ENCODE measurements at places on chromosomes 2 and 18. TPM values are rescaled to one million over a fixed set of nuclear protein-coding genes. Genes with fewer than 3 reads are reported as not detected.

Gene DLX1
- polyA plus RNA-seq = 0.07 TPM

Gene NAGK
- 83.6 TPM for polyA plus RNA-seq

Gene HOXD10
- polyA plus RNA-seq = 0.03 TPM

Gene MAB21L4
- polyA plus RNA-seq = not detected

Gene DGUOK
- 130 TPM for polyA plus RNA-seq

DNA sequence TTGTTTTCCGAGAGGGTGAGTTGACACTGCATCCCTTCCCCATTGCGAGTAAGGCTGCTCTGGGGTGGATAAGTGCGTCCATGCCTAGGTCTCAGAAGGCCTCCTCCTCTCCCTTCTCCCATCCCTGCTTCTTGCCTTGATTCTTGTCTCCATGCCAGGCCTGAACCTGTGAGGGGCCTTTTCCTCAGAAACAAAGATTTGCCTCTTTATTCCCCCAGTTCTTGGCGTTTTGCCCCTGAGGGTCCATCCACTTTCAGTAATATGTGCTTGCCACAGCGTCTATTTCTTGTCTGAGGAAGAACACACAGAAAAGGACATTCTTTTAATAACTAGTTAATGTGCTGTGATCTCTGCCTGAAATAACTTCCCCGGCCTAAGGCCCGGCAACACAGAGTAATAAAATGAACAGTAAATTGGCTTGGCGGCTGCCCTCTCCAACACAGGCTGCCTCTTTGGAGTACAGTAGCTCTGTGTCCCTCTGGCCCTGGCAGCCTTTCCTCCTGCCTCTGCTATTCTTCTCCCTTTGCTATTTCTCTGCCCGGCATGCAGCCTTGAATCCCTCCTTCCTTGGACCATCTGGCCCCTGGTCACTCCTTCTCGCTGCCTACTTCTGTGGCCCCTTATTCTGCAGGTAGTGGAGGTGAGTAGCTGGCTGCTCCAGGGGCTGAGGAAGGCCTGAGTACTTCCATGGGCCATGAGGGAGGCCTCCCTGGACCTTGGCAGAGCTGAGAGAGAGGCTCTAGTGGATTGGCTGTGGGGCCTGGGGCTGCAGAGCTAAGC lies 4.4 kb downstream of the EHD3 start:
- peaks cover 58% of the 10 kb centered on the region for H3K4me1 ChIP-seq
- H3K27me3 ChIP-seq = no peaks in the 10 kb centered on the region
- no peak for DNase-seq
- H3K27ac ChIP-seq = peak overlapping the region; percentile 13
- peaks cover 10% of the 10 kb centered on the region for H3K36me3 ChIP-seq

DNA sequence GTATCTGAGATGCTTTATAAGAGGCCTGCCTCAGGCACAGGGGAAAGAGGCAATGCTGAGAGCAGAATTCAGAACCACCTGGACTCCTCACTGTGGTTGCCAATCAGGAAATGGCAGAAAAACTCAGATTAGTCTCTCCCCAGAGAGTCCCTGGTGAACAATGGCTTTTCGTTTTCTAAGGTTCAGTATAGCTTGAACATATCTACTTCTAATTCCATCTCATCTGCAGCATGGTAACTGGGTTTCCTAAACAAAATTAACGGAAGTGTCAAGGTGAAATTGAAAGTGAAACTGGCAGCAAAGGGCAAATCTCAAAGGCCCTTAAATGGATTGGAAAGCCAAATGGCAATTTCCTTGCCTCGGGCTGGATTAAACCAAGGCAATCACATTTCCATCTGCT lies 480.2 kb upstream of the ACVR2A start:
- no peaks in the 10 kb centered on the region for H3K4me1 ChIP-seq
- no peak overlapping the region for H3K27ac ChIP-seq
- no peaks in the 10 kb centered on the region for H3K36me3 ChIP-seq
- no peak overlapping the region for H3K4me3 ChIP-seq
- DNase-seq = no peak

GRCh38 chr18:45127405-45127804 lies 446.7 kb downstream of the SETBP1 start:
- no peak overlapping the region for H3K4me3 ChIP-seq
- H3K27ac ChIP-seq = no peak overlapping the region
- no peaks in the 10 kb centered on the region for H3K4me1 ChIP-seq
- no peaks in the 10 kb centered on the region for H3K36me3 ChIP-seq
- H3K27me3 ChIP-seq = no peaks in the 10 kb centered on the region

DNA sequence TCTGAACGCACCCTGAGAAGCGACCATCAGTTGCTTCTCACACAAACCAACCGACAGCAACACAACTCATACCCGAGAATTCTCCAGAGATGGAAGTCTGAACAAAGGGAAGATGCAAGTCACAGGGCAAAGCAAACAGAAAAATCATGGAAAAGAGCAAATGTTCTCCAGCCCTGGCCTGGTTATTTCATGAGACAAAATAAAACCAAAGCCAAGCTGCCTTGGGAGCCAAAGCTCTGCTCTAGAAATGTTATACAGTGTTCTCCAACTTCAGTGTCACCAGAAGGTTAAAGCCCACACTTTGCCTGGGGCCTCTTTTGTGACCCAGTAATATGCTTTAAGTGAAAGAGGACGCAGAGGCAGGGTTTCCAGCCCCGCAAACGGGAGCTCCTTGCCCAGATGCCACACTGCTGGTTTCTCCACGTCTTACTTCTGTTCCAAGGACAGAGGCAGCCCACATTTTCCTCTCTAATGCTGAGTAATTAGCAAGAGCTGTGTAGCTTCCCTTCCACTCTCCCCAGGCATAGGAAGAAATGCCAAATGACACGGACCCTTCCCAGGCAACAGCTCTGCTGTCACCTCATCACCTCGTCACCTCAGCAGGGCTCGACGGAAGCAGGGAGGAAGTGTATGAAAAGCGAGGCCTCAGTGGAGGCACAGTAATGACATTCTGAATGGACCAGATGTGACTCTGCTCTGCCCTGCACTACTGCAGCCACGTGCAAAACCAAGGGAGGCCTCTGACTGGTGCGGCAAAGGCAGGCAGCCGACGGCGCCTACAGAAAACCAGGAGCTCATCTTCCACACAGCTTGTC lies 64.7 kb downstream of the FBXO15 start:
- H3K27me3 ChIP-seq = peaks cover 4% of the 10 kb centered on the region
- H3K36me3 ChIP-seq = no peaks in the 10 kb centered on the region
- DNase-seq = no peak
- H3K4me3 ChIP-seq = no peak overlapping the region
- no peaks in the 10 kb centered on the region for H3K4me1 ChIP-seq

- H3K27me3 ChIP-seq = no peaks in the 10 kb centered on the region
- no peak overlapping the region for H3K4me3 ChIP-seq
- peaks cover 8% of the 10 kb centered on the region for H3K4me1 ChIP-seq
Measured at GRCh38 chr2:176552501-176553135, 283.4 kb downstream of the MTX2 start.

- H3K27me3 ChIP-seq = no peaks in the 10 kb centered on the region
- no peak overlapping the region for H3K4me3 ChIP-seq
- peaks cover 9% of the 10 kb centered on the region for H3K4me1 ChIP-seq
- H3K36me3 ChIP-seq = no peaks in the 10 kb centered on the region
Measured at GRCh38 chr2:133241224-133241571, 327.1 kb downstream of the NCKAP5 start.

- peak overlapping the region; percentile 18 for H3K27ac ChIP-seq
- H3K27me3 ChIP-seq = no peaks in the 10 kb centered on the region
- H3K4me1 ChIP-seq = no peaks in the 10 kb centered on the region
- no peak overlapping the region for H3K4me3 ChIP-seq
Measured at GRCh38 chr2:157312866-157313486, 12.6 kb downstream of the ERMN start.

DNA sequence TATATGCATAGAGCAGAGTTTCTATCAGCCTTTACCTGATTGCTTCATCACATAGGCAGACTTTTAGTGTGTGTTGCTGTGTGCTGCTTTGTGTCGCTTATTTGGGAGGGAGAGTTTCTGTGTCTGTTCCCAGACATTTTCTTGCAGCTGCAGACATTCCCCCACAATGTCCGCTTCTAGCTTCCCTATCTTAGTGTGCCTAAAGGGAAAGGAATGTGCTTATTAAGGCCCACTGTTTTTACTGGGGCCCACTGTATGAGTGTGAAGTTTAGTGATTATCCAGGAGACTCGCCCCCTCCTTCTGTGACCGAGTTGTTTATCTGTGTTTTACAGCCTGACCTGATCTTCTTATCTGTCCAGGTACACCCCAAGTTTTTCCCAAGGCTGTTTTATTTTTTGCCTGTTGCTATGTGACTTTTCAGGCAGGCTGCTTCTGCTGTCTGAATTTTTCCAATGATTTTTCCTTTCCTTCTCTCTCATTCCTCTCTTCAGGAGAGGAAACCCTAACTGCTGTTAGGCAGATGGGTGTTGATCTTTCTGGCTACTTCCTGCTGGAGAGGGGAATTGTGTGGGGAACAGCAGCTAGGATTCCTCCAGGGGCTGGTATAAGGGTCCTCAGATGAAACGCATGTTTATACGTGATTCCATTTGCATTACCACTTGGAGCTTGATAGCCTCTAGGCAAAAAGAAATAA lies 47.6 kb downstream of the STK17B start:
- H3K27me3 ChIP-seq = no peaks in the 10 kb centered on the region
- H3K27ac ChIP-seq = peak overlapping the region; percentile 50
- no peaks in the 10 kb centered on the region for H3K4me1 ChIP-seq
- DNase-seq = no peak
- H3K4me3 ChIP-seq = no peak overlapping the region

DNA sequence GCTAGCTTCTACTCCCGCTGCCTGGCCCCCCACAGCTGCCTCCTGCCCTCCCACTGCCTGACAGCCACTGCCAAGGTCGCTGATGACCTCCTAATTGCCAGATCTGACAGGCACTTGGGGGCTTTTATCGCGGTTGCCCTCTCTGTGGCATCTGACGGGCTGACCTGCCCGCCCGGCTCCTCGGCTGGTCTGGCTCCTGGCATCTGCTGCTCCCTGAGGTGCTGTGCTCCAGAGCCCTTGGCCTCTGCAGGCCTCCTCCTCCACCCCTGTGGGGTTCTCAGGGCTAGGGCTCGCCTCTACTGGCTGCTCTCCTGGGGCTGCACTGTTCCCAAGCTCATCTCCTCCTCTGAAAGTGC lies 43.1 kb downstream of the INHBB start:
- H3K27ac ChIP-seq = no peak overlapping the region
- H3K27me3 ChIP-seq = no peaks in the 10 kb centered on the region
- no peaks in the 10 kb centered on the region for H3K4me1 ChIP-seq

DNA sequence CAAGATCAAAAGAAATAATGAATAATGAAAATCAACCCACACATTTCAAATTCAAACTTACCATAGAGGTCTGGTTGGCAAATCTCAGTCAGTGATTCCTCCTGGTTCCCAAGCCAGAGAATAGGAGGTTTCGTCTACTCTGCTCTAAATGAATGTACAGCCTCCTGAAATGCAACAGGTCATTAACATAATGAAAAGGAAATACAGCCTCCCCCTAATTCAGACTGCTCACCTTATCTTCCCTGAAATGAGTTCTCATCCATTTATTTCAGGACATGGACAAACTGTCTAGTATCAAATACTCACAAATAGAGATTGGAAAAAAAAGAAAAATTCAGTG lies 43.4 kb upstream of the CYTIP start:
- DNase-seq = no peak
- H3K27ac ChIP-seq = no peak overlapping the region
- peaks cover 35% of the 10 kb centered on the region for H3K27me3 ChIP-seq
- no peaks in the 10 kb centered on the region for H3K36me3 ChIP-seq
- H3K4me1 ChIP-seq = no peaks in the 10 kb centered on the region
- no peak overlapping the region for H3K4me3 ChIP-seq

GRCh38 chr2:24253303-24253919 lies 78.6 kb downstream of the FAM228A start:
- no peaks in the 10 kb centered on the region for H3K27me3 ChIP-seq
- H3K4me3 ChIP-seq = no peak overlapping the region
- no peak overlapping the region for H3K27ac ChIP-seq
- H3K36me3 ChIP-seq = peaks cover 46% of the 10 kb centered on the region
- no peak for DNase-seq

Measured in SK-N-SH (cell line).